ENCODE measurements at places on chromosomes 5 and 9. TPM values are rescaled to one million over a fixed set of nuclear protein-coding genes. Genes with fewer than 3 reads are reported as not detected.
A peak's percentile ranks its signal among the peaks of the same experiment; 100 is the strongest.

SMIM32 gene
- total RNA-seq, result not detected

UGT3A1 gene
- total RNA-seq, result 34.3 TPM

LHX6 gene
- total RNA-seq, result 0.31 TPM

ISCA1 gene
- total RNA-seq, result 27.9 TPM

TPM2 gene
- 23.3 TPM for total RNA-seq

TMEM252 gene
- not detected for total RNA-seq

DNA sequence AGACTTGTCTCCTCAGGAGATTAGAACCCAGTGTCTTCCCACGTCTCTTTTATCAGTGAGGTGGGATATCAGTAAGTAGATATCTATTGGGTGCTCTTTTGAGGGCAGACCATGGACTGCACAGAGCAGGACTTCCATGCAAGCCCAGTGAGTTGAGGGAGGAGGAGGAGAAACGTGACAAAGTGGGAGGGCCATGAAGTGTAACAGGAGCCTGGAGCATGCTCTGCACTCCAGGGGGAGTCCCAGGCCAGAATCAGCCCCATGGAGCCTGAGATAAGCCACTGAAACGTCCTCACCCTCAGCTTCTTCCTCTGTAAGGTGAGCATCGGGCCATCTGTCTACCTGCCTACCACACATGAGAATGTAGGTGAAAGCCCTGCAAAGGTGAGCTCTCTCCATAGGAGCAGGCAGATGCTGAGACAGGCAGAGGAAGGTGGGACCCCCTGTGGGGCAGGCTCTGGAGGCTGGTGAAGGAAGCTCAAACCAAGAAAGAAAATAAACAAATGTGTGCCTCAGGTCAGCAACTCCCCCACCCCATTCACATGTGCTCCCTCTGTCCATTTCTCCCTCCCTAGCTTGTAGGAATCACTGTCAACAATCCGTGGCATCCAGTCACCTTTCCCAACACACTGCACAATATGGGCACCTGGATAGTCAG is 87.4 kb downstream of the NRG2 start:
- no peak for DNase-seq
- no peaks in the 10 kb centered on the region for H3K27me3 ChIP-seq
- no peak overlapping the region for H3K27ac ChIP-seq
- H3K36me3 ChIP-seq, result no peaks in the 10 kb centered on the region

GRCh38 chr5:164265566-164265965 is 760.1 kb downstream of the MAT2B start:
- no peaks in the 10 kb centered on the region for H3K27me3 ChIP-seq
- H3K27ac ChIP-seq, result no peak overlapping the region
- no peak for DNase-seq
- H3K4me3 ChIP-seq, result no peak overlapping the region
- no peaks in the 10 kb centered on the region for H3K36me3 ChIP-seq
- no peaks in the 10 kb centered on the region for H3K4me1 ChIP-seq

DNA sequence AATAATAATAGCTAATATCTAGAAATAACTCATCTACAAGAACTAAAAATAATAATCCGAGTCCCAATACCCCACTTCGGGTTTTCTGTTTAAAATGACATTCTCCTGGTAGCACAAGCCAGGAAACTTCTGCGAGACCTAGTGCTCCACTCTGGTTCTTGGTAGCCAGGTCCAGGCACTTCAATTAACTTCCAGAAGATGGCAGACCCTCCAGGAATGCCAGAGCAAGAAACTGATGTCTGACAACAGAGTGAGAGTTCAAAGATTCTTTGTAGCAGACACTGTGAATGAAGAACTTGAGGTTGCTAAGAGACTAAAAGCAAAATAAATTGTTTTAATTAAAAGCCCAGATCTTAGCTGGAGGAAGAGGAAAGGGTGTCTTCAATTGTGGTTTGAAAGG is 1963.3 kb upstream of the CDH9 start:
- no peak overlapping the region for H3K27ac ChIP-seq
- no peak overlapping the region for H3K4me3 ChIP-seq
- no peak for DNase-seq
- no peaks in the 10 kb centered on the region for H3K36me3 ChIP-seq

GRCh38 chr9:33459115-33459514 is 11.7 kb upstream of the AQP3 start:
- no peak for DNase-seq
- no peaks in the 10 kb centered on the region for H3K4me1 ChIP-seq
- H3K27me3 ChIP-seq, result no peaks in the 10 kb centered on the region
- no peak overlapping the region for H3K4me3 ChIP-seq
- no peak overlapping the region for H3K27ac ChIP-seq

DNA sequence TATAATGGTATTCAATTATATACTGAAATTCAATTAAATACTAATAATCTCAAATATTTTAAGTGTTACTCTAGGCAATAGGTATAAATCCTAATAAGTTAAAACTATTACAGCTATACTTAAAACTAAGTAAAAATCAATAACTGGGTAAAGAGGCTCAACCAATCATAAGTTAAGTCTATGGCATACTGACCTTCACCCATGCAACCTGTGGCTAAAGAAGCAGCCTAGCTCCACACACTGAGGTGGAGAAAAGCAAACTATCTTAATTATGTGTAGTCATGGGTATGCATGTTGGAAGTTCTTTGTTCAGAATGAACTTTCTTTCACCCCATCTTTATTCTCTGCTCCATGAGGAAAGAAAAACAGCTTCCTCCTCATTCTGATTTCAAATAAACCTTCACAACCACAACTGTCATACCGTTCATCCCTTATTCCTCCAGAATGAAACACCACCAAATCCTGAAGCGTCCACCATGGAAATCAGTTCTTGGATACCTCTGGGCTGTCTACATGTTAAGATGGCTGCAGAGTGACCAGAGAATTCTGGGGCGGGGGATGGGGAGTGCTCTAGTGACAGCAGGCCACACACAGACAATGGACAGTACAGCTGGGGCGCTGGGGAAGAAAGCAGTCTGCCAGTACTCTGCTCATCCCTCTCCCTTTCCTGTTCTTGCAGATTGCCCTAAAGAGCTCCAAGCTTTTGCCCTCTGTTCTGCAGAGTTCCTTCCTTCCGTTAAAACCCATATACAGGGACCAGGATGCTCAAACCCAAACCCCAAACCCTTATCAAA is 62.3 kb downstream of the RIGI start:
- H3K27me3 ChIP-seq, result no peaks in the 10 kb centered on the region
- no peaks in the 10 kb centered on the region for H3K4me1 ChIP-seq
- DNase-seq, result no peak
- no peaks in the 10 kb centered on the region for H3K36me3 ChIP-seq

DNA sequence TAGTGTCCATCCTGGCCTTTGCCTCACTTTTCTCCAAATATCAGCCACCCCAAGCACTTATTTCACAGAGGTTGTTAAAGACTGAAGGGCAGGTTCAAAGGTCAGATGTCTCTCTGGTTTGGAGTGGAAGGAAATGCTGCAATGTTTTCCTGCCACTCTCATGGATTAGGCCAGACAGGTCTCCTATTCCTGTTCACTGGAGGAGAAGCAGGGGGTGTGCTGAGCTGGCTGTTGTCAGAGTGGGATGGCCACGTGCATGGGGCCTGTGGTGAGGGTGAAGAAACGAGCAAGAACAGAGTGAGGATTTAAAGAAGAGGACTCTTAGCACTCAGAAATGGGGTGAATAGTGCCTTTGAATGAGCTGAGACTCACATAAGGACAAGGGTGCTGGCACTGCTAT is 6.7 kb downstream of the TMEM8B start:
- peaks cover 23% of the 10 kb centered on the region for H3K4me1 ChIP-seq
- DNase-seq, result no peak
- H3K27ac ChIP-seq, result no peak overlapping the region
- H3K4me3 ChIP-seq, result no peak overlapping the region
- no peaks in the 10 kb centered on the region for H3K27me3 ChIP-seq

DNA sequence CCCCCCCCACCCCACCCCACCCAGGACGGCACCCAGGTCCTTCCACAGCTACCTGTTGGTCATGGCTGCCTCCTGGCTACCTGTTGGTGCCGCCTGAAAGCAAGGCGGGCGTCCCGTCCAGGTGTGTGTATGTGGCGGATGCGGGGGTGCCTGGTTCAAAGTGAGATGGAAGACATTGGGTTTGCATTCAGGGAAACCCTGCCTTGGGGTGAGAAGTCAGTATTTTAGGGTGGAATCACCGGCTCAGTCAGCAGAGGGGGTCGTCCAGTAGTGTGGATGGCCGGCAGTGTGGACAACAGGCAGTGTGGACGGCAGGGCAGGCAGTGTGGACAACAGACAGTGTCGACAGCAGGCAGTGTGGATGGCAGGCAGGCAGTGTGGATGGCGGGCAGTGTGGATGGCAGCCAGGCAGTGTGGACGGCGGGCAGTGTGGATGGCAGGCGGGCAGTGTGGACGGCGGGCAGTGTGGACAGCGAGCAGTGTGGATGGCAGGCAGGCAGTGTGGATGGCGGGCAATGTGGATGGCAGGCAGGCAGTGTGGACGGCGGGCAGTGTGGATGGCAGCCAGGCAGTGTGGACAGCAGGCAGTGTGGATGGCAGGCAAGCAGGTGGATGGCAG is 28.0 kb downstream of the NKD2 start:
- no peaks in the 10 kb centered on the region for H3K36me3 ChIP-seq
- H3K4me3 ChIP-seq, result no peak overlapping the region
- peak; percentile 12 for DNase-seq
- H3K27me3 ChIP-seq, result no peaks in the 10 kb centered on the region
- H3K4me1 ChIP-seq, result no peaks in the 10 kb centered on the region

GRCh38 chr9:26597542-26598149 is 295.0 kb downstream of the CAAP1 start:
- no peak for DNase-seq
- no peak overlapping the region for H3K4me3 ChIP-seq
- H3K27ac ChIP-seq, result no peak overlapping the region
- no peaks in the 10 kb centered on the region for H3K36me3 ChIP-seq
- H3K27me3 ChIP-seq, result no peaks in the 10 kb centered on the region
- H3K4me1 ChIP-seq, result no peaks in the 10 kb centered on the region

DNA sequence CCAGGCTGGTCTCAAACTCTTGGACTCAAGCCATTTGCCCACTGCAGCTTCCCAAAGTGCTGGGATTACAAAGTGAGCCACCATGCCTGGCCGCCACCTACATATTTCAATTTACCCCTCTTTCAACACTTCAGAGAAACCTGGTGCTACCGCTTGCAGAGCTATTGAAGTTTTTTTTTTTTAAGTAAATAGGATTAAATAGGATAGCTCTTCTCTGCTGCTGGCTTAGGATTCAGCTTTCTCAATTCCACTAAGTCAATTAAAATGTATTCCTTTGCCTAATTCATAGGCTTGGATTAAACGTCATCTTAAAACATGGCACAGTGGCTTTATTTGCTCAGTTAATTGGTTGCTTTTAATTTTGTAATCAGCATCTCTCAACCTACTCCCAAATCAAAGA is 41.0 kb downstream of the KIAA1191 start:
- no peak overlapping the region for H3K4me3 ChIP-seq
- no peaks in the 10 kb centered on the region for H3K36me3 ChIP-seq
- no peak overlapping the region for H3K27ac ChIP-seq
- no peak for DNase-seq
- no peaks in the 10 kb centered on the region for H3K27me3 ChIP-seq

- H3K4me3 ChIP-seq, result peak overlapping the region; percentile 60
- no peaks in the 10 kb centered on the region for H3K36me3 ChIP-seq
- no peaks in the 10 kb centered on the region for H3K27me3 ChIP-seq
- DNase-seq, result peak; percentile 47
- H3K4me1 ChIP-seq, result no peaks in the 10 kb centered on the region
Observed at GRCh38 chr9:8857068-8857925, 1057.7 kb upstream of the DMAC1 start.

- H3K4me3 ChIP-seq, result no peak overlapping the region
- no peaks in the 10 kb centered on the region for H3K36me3 ChIP-seq
- H3K27me3 ChIP-seq, result no peaks in the 10 kb centered on the region
- no peaks in the 10 kb centered on the region for H3K4me1 ChIP-seq
Observed at GRCh38 chr9:119257592-119257991, 111.6 kb downstream of the BRINP1 start.

DNA sequence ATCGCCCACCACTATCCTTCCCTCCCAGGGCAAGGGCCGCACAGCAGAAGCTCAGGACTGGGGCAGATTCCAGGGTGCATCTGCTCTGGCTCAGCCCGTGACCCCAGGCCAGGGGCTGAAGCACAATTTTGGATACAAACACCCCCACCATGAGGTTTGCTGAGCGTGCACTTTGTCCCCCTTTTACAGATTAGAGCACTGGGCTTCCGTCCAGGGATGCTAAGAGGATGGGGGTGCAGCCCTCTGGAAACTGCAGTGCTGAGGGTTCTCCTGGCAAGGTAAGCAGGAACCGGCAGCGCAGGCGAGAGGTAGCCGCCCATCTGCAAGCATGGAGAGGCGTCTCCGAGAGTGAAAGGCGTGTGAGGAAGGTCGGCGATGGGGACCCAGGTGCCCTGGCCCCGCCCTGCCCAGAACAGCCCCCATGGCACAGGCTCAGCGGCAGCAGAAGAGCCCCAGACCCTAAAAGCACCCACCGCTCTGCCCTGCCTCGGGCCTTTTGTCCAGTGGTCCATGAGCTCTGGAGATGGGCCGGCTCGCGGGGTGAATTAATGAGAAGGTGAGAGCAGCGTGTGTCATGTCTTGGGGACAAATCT is 54.5 kb upstream of the OLFM1 start:
- peak; percentile 30 for DNase-seq
- H3K36me3 ChIP-seq, result no peaks in the 10 kb centered on the region
- H3K27me3 ChIP-seq, result no peaks in the 10 kb centered on the region
- no peaks in the 10 kb centered on the region for H3K4me1 ChIP-seq

- DNase-seq, result no peak
- H3K27ac ChIP-seq, result no peak overlapping the region
- H3K4me1 ChIP-seq, result no peaks in the 10 kb centered on the region
- H3K27me3 ChIP-seq, result no peaks in the 10 kb centered on the region
Observed at GRCh38 chr5:32254881-32255539, 57.7 kb downstream of the MTMR12 start.

GRCh38 chr5:74594137-74595040 is 46.1 kb downstream of the ENC1 start:
- H3K4me1 ChIP-seq, result no peaks in the 10 kb centered on the region
- no peaks in the 10 kb centered on the region for H3K36me3 ChIP-seq
- DNase-seq, result no peak
- H3K27me3 ChIP-seq, result no peaks in the 10 kb centered on the region
- no peak overlapping the region for H3K27ac ChIP-seq

DNA sequence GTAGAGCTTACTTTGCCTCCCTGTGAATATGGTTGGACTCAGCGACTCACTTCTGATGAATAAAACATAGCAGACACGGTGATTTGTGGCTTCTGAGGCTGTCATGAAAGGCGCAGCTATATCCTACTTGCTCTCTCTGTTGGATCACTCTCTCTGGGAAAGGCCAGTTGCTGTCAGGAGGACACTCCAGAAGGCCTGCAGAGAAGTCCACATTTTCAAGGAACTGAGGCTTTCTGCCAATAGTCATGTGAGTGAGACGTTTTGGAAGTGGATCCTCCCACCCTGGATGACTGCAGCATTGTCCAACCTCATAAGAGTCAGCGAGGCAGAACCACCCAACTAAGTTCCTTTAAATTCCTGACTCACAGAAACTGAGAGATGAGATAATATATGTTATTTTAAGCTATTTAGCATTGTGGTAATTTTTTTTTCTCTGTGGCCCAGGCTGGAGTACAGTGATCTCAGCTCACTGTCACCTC is 156.0 kb upstream of the MAST4 start:
- no peak overlapping the region for H3K4me3 ChIP-seq
- no peaks in the 10 kb centered on the region for H3K4me1 ChIP-seq
- no peaks in the 10 kb centered on the region for H3K27me3 ChIP-seq

Data from right lobe of liver (tissue), 6 donors.